RWPE2 (cell line): ENCODE measurements at places on chromosomes 2 and 18.

DNA sequence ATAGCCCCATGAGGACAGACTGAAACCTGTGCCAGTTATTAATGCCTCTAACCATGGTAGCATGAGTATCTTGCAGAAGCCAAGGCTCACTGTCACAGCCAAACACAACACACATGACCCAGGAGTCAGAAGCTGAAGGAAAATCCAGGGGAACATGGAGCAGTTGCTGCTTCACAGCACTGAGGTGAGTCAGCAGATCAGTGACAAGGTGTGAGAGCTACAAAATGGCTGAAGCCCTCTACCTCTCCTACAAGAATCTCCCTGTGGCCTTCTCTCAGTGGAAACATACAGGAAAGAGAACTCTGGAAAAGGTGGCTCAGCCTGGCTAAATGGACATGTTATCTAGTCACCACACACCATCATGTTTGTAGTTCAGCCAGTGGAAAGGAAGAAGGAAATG lies 93.5 kb downstream of the NAB1 start:
- DNase-seq, result no peak

- no peak for DNase-seq
Observed at GRCh38 chr2:156349605-156350004, 17.1 kb upstream of the NR4A2 start.

DNA sequence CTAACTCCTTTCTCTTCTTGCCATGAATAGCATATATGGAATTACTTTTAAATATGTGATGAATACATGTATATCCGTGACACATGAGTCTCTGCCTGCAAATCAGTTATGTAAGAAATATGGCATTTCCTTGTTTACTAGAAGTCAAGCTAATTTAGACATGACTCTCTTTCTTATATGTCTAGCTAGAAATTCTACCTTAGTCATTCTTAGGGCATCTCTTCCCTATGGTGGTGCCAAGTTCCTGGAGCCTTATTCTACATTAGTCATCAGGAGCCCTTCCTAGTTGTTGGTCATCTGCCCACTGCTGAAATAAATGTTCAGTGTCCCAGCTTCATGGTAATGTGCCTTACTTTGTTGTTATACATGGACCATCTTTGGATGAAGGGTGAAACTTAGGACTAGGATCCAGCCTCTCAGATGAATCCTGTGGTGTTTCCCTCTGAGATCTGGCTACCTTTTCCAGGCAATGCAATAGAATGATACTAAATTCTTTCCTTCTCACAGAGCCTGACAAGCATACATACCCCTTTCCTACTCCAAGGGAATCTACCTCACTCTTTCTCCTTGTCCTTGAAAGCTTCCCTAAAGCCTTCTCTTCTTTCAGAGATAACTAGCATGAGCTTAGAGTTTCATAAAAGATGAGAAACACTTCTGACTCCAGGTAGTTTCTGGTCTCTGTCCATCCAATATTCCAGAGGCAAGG lies 415.3 kb upstream of the VWC2L start:
- no peak for DNase-seq

DNA sequence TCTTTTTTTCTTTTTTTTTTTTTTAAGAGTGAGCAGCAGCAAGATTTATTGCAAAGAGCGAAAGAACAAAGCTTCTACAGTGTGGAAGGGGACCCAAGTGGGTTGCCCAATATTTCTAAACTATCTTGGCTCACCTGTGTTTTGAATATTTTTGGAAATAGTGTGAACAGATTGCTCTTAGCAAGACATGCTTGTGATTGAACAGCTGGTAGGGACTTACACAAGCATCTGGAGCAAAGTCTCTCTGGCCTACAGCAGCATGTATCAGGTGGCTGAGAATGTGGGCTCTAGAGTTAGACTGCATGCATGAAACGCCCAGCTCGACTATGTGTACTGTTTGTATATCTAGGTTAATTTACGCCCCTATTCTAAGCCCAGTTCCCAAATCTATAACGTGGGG lies 40.3 kb upstream of the FBXO11 start:
- no peak for DNase-seq

DNA sequence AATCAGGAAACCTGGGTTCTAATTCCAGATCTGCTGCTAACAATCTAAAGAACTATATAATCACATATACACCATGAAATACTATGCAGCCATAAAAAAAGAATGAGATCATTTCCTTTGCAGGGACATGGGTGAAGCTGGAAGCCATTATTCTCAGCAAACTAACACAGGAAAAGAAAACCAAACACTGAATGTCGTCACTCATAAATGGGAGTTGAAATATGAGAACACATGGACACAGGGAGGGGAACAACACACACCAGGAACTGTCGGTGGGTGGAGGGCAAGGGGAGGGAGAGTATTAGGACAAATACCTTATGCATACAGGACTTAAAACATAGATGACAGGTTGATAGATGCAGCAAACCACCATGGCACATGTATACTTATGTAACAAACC lies 33.2 kb downstream of the CDH2 start:
- DNase-seq, result no peak

DNA sequence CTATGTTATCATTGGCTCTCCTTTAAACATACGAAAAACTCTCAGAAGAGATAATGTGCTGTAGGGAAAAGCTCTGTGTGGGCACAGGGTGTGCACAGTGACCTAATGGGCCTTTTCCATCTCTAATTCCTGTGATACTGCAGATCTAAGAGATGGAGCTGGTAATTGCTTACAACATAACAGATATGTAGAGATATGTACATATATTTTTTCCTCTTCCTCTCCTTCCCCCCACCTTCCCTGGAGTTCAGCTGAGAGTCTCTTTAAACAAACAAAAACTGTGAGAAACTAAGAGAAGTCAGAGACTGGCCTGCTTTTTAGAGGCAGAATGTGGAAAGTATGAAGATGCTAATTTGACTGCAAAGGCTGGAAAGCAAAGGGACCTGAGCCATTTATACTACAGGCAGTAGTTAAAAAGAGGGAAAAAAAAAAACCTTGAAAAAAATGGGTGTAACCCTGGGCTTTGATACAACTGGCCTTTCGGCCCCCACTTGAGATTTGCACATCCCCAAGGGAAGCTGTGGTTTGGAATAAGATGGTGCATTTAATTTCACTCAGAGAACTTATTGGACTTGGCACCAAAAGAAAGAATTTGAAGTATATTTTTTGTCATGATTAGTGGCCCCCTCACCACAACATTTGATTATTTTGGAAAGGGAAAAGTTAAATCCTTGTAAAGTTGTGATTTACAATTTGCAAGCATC lies 502.2 kb upstream of the ZEB2 start:
- DNase-seq, result no peak

DNA sequence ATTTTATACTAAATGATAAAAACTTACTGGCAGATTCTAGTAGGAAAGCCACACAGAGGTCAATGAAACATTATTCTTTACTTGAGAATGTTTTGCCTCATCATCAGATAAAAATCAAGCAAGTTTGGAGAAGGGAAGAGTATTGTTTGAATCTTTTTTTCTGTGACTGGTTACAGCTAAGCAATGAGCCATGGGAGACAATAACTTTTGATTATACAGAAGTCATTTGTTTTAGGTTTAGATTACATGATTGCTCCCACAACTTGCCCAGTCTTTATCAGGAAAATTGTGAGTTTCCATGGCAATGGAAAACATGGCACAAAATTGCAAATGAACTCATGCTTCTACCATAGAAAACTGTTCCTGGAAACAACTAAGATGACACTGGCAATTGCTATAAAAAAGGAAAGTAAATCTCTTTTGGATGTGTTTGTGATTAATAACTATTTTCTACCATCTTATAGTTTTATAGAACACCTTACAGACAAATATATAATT lies 476.8 kb downstream of the MBD2 start:
- DNase-seq, result no peak

DNA sequence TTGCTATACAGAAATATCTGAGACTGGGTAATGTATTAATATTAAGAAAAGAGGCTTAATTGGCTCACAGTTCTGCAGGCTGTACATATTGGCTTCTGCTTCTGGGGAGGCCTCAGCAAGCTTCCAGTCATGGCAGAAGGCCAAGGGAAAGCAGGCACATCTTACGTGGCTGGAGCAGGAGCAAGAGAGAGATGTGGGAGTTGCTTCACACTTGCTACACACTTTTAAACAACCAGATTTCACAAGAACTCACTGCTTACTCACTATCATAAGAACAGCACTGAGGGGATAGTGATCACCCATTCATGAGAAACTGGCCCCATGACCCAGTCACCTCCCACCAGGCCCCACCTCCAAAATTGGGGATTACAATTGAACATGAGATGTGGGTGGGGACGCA lies 50.6 kb downstream of the MAPRE2 start:
- DNase-seq, result no peak

DNA sequence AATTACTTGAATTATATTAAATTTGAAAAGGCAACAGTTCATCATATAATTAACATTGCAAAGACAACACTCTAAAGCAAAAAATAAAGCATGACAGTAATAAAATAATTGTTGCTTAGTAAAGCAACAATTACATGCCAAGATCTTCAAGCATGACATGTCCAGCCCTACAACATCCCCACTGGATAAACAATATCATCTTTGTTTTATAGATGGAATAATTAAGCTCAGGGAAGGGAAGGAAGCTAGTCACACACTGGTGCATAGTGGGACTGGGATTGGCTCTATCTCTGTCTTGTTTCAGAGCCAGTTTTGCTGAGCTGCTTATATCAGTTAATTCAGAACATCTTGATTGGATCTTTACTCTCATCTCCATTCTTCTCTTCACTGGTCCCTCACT lies 49.9 kb upstream of the PARD3B start:
- no peak for DNase-seq

GRCh38 chr2:40095000-40095399 lies 315.9 kb upstream of the THUMPD2 start:
- no peak for DNase-seq

DNA sequence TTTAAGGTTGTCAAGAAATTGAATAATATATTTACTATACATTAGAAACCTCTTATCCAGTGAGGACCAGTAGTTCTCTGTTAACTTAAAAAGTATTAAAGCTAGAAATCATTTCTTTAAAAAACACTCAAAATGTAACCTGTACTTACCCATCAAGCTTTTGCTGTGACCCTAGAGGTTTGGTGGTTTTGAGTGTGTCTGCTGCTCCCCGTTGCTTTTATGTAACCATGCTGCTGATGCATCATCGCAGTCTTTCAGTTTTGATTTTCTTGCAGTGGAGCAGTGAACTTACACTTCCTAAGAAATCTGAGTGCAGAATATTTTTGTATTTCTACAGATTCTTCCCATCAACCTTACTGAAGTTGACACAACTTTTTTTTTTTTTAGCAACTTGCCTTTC lies 34.2 kb downstream of the MRPS9 start:
- DNase-seq, result no peak

- DNase-seq, result no peak
Observed at GRCh38 chr2:225494100-225494459, 94.6 kb downstream of the NYAP2 start.
